Right lobe of liver (tissue), 6 donors: ENCODE measurements at places on chromosomes 16 and 17. TPM values are rescaled to one million over a fixed set of nuclear protein-coding genes. Genes with fewer than 3 reads are reported as not detected.

DNA sequence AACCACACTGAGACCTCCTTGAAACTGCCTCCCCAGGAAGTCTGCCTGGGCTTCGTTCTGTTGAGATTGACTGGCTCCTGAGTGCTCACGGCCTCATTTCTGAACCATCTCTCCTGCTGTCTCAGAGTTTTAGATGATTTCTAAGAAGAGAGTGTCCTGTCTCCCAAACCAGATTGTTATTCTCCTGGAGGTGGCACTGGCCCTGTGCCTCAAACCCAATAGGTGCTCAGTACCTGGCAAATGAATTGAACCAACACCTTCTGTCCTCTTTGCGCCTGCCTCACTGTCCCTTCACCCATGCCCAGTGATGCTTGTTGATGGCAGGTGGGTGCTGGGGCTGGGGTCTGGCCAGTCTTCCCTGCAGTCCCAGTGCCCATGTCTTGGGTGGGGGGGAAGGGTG is 36.3 kb upstream of the C1QL1 start:
- H3K27me3 ChIP-seq, result no peaks in the 10 kb centered on the region
- no peak overlapping the region for H3K4me3 ChIP-seq
- no peak overlapping the region for H3K27ac ChIP-seq

- no peak overlapping the region for H3K27ac ChIP-seq
- no peaks in the 10 kb centered on the region for H3K27me3 ChIP-seq
- DNase-seq, result no peak
- H3K4me1 ChIP-seq, result no peaks in the 10 kb centered on the region
- H3K4me3 ChIP-seq, result no peak overlapping the region
Measured at GRCh38 chr16:87675111-87675719, 72.9 kb downstream of the JPH3 start.

- no peak overlapping the region for H3K27ac ChIP-seq
- H3K27me3 ChIP-seq, result no peaks in the 10 kb centered on the region
- DNase-seq, result no peak
- H3K4me1 ChIP-seq, result no peaks in the 10 kb centered on the region
- H3K4me3 ChIP-seq, result no peak overlapping the region
- no peaks in the 10 kb centered on the region for H3K36me3 ChIP-seq
Measured at GRCh38 chr17:64920419-64921172, 1.3 kb upstream of the LRRC37A3 start.

- H3K4me3 ChIP-seq, result no peak overlapping the region
- no peak for DNase-seq
- no peaks in the 10 kb centered on the region for H3K36me3 ChIP-seq
- no peaks in the 10 kb centered on the region for H3K4me1 ChIP-seq
Measured at GRCh38 chr16:84940670-84941551, 70.4 kb downstream of the ZDHHC7 start.

Gene PPP1R27
- 0.27 TPM for total RNA-seq

Gene CEP112
- total RNA-seq, result 4.4 TPM

Gene HOXB5
- 0.12 TPM for total RNA-seq

GRCh38 chr17:38554430-38555350 is 51.1 kb downstream of the SRCIN1 start:
- no peaks in the 10 kb centered on the region for H3K36me3 ChIP-seq
- DNase-seq, result no peak
- peaks cover 20% of the 10 kb centered on the region for H3K4me1 ChIP-seq
- no peak overlapping the region for H3K4me3 ChIP-seq
- H3K27ac ChIP-seq, result no peak overlapping the region
- no peaks in the 10 kb centered on the region for H3K27me3 ChIP-seq

Gene TSPOAP1
- 2.5 TPM for total RNA-seq

DNA sequence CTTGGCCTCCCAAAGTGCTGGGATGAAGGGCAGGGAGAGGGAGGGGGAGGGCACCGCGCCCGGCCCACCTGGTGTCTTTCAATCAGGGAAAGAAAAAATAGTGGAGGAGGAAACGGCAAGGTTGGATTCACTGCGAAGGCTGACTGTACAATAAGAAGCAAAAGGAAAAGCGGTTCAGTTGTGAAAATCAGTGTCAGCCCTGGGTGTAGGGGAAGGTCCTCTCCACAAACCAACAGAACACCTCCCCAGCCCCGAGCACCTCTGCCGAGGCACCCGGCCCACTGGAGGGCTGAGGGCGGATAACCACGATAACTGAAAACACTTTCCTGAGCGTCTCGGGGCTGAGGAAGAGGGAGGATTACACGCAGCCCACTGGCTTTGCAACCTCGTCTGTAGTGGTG is 1.4 kb upstream of the SPG7 start:
- H3K27me3 ChIP-seq, result no peaks in the 10 kb centered on the region
- peaks cover 16% of the 10 kb centered on the region for H3K36me3 ChIP-seq
- peak overlapping the region; percentile 86 for H3K27ac ChIP-seq

DNA sequence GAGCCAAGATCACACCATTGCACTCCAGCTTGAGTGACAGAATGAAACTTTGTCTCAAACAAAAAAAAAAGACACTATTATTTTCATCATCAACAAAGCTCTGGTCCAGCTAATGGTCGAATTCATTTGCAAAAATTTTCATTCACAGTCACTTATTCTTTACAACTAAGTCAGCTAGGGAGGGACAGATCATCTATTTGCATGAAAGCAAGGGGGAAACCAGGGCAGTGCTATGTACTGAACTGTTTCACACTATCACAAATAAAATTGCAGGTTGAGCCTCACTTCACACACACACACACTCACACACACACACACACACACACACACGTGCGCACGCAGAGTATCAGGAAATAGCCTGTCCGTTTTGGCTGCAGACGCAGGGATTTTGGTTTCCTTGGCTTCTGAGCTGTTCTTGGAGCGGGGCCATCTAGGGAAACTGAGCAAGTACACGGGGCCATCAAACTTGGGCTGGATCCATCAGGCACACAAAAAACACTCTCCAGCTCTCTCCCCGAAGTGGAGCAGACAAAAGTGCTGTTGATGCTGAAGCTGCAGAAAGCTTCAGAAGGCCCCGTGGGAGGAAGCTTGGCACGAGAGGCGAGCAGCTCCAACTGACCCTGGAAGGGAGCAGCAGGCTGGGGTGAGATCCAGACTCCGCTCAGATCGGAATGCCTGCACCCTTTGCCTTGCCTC is 44.3 kb upstream of the HELZ start:
- DNase-seq, result peak; percentile 85
- peak overlapping the region; percentile 23 for H3K27ac ChIP-seq
- H3K36me3 ChIP-seq, result no peaks in the 10 kb centered on the region
- H3K4me1 ChIP-seq, result no peaks in the 10 kb centered on the region
- H3K27me3 ChIP-seq, result no peaks in the 10 kb centered on the region
- no peak overlapping the region for H3K4me3 ChIP-seq

DNA sequence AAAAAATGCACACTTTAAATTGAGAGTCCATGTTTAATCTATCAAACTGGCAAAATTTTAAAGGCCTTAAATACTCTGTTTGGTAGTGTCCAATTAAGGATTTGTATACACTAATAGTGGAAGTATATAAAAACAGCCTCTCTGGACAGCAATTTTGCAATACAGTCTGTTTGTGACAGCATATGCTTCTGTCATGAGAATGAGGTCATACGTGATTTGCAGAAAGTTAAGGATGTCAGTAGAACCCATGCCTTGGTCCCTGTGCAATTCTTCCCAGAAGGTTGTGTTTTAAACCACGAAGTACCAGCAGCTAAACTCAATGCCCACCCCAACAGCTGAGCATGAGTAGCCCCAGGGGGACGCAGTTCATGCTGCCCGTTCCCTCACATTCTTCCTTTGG is 78.4 kb downstream of the AIPL1 start:
- no peak overlapping the region for H3K27ac ChIP-seq
- no peaks in the 10 kb centered on the region for H3K36me3 ChIP-seq
- no peak for DNase-seq

GRCh38 chr17:67573987-67574657 is 143.6 kb upstream of the NOL11 start:
- H3K27me3 ChIP-seq, result no peaks in the 10 kb centered on the region
- DNase-seq, result no peak
- no peaks in the 10 kb centered on the region for H3K4me1 ChIP-seq
- H3K4me3 ChIP-seq, result no peak overlapping the region
- no peaks in the 10 kb centered on the region for H3K36me3 ChIP-seq
- no peak overlapping the region for H3K27ac ChIP-seq

GRCh38 chr17:9451934-9452333 is 123.7 kb downstream of the STX8 start:
- no peak overlapping the region for H3K27ac ChIP-seq
- H3K36me3 ChIP-seq, result no peaks in the 10 kb centered on the region
- no peaks in the 10 kb centered on the region for H3K27me3 ChIP-seq
- no peak overlapping the region for H3K4me3 ChIP-seq
- peaks cover 9% of the 10 kb centered on the region for H3K4me1 ChIP-seq

GRCh38 chr17:55394357-55395021 is 27.1 kb downstream of the MMD start:
- H3K27me3 ChIP-seq, result no peaks in the 10 kb centered on the region
- H3K4me3 ChIP-seq, result no peak overlapping the region
- DNase-seq, result no peak
- H3K27ac ChIP-seq, result peak overlapping the region; percentile 41
- no peaks in the 10 kb centered on the region for H3K36me3 ChIP-seq

- H3K4me3 ChIP-seq, result no peak overlapping the region
- no peaks in the 10 kb centered on the region for H3K4me1 ChIP-seq
- no peaks in the 10 kb centered on the region for H3K36me3 ChIP-seq
- DNase-seq, result no peak
- no peak overlapping the region for H3K27ac ChIP-seq
Measured at GRCh38 chr17:81010935-81011334, 19.3 kb downstream of the CHMP6 start.
